ENCODE measurements at places on chromosomes 5 and 9.

DNA sequence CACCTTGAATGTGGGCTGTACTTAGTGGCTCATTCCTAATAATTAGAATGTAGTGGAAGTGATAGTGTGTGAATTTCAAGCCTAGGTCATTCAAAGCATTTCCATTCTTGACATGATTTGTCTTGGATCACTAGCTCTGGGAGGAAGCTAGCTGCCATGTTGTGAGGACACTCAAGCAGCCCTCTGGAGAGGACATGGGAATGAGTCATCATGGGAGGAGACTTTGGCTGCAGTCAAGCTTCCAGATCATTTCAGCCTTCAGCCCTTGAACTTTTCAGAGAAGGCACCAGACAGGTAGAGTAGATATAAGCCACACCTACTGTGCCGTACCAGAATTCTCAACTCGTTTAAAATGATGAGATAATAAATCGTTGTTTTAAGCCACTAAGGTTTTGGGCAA, 506.9 kb downstream of the ZNF608 start:
- no peak for DNase-seq

DNA sequence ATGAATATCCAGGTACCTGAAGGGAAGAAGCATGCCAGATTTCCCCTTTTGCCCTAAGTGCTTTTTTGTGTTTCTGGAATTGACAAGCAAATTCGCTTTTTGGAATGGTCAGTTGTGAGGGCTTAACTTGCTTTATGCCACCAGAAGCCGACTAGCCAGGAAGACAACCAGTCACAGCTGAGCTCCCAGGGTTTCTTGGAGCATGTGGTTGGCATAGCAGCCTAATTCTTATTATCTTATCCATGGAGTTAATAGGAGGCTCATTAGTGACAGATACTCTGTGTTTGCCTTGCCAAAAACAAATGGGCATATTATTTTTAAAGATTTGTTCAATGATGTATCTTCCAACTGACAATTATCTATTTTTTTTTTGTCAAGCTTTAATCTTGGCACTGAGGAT, 500.7 kb downstream of the PTPRD start:
- no peak for DNase-seq

- DNase-seq, result no peak
These were observed 119.1 kb upstream of the RASEF start for GRCh38 chr9:83182071-83182470.

GRCh38 chr5:149851211-149851610, 93.4 kb downstream of the PDE6A start:
- DNase-seq, result no peak

DNA sequence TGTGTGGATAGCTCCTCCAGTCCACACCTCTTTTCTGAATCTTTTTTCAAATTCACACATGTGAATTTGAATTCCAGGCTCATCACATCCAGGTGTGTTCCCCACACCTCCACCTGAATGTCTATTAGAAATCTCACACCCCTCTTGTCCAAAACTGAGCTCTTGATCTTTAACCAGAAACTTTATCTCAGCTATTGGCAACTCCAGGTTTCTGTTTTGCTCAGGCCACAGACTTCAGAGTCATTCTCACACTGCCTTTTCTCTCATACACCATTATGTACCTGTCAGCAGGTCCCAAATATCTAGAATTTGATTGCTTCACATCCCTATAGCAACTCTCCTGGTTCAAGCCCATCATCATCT, 11.6 kb downstream of the NIPSNAP3B start:
- no peak for DNase-seq

DNA sequence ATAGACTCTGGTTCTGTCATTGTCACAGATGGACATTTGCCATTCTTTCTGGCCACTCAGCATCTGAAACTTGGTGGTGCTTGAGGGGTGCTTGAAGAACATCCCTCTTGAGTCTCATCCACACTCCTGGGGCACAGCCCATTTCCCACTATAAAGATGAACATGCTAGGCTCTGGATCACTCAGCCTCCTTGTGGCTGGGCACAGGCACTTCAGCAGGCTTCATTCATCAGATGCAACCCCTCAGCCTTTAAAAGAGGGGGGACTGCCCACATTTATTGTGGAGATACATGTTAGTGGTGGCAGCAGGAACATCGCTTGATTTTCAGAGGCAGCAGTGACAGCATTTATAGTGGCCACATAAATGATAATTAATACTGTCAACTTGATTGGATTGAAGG, 124.7 kb upstream of the NIPBL start:
- DNase-seq, result no peak

DNA sequence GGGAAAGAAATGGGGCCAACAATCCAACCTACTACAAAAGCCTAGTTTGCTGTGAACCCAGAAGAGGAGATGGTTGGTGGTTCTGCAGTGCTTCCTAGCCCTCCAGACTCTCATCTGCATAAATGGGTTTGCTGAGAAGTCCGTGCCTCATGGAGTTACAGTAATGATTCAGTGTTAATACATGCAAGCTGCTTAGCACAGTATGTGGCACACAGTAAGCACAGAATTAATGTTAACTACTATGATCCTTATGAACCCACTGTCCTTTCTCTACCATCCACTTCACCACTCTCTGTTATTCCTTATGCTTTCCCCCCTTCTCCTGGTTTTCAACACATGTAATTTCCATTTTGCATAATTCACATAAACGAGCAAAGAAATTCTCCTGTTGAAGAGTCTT, 100.0 kb downstream of the ACTBL2 start:
- DNase-seq, result no peak

DNA sequence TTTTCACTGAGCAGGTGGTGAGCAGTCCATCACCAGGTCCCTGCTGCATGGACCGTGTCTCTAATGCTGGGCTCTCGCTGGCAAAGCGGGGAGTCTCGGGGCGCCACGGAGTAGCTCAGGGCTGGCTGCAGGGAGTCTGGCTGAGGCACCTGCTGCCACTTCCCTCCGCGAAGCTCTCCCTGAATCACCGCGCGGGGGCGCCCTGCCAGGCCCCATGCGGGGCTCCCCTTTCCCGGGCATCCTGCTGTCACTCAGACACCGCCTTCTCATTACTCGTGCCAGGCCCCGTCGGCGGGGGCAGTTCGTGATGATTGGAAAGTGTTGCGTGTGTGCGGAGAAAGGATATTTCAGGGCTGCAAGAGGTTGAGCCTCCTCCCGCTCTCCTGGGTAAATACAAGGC, 335.8 kb downstream of the IRX2 start:
- DNase-seq, result no peak

GRCh38 chr9:14262827-14263226, 51.1 kb downstream of the NFIB start:
- DNase-seq, result no peak

- no peak for DNase-seq
These were observed 148.3 kb downstream of the PRDM9 start for GRCh38 chr5:23655674-23656073.

GRCh38 chr9:89657295-89657694, 52.5 kb downstream of the GADD45G start:
- no peak for DNase-seq

DNA sequence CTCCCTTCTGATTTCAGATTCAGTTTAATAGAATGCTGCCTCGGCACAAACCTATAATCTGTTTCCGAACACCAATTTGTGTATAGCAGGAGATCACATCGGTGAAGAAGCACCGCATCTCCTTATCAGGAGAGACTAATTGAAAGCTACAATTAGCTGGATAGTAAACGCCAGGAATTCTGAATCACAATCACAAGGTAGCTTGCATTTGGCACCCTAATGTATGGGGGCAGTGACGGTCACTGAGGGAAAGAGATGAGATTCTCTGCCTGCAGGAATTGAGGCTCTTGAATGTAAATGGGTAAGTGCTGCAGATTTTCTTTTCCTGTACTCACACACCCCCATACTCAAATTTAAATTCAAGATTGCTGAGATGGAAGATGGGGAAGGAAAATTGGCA, 373.6 kb upstream of the ZNF608 start:
- no peak for DNase-seq

GRCh38 chr5:32100691-32101302, 73.3 kb downstream of the GOLPH3 start:
- no peak for DNase-seq

DNA sequence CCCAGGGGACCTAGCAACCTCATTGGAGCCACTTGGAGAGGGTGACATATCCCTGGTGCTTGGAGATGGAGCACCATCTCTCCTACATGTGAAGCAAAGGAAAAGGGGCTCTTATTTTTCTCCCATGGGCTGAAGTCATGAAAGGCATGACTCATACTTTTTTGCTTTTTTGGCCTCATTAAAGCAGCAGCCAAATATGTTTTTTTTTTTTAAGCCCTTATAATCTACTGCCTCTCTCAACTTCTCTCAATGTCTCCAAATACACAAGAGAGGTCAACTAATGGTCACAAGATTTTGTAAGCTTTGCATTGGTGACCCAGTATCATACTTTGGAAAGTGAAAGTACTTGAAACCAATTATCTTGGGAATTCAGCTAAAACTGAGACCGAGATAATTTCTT, 1.6 kb upstream of the CFAP90 start:
- no peak for DNase-seq

DNA sequence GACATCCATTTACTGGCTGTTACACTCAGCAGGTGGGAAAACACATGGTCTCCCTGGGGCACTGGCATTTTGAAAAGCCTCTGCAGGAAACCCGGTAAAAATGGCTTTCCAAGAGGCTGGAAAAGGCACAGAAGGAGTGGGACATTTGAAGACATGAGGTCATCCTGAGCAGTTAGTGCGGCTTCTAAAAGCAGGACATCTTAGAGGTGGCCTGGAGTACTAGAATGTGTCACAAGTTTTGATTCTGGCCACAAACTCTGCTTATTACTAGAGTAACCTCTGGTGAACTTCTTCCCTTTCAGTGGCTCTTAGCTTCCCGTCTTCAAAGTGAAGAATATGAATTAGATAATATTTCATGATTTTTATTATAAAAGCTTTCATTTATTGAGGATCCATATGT, 423.0 kb upstream of the BRINP1 start:
- DNase-seq, result no peak

DNA sequence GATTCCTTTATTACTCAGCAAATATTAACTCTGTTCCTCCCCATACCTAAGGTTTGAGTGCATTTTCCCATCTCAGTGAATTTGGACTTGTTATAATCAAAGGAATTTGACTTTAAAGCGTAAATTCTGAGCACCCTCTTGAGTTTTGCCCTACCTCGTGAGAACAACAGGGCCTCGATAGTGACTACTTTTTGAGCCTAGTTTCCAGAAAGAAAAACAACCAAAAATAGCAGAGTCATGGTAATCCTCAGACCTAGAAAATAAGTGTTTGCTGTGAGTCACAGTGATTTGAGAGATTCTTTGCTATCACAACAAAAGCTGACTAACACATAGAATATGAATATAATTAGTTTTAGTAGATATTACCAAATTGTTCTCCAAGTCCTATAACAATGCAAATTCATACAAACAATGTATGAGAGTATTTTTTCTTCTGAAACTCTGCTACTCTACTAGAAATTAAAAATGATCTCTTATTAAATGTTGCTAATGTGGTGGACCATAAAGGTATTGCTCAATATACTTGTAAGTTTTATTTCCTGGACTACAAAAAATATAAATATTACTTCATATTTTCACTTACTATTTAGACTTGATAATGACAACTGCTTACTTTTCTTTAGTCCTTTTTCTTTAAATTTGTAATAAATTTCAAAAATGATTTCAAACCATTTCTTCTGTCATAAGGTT, 759.7 kb downstream of the BRINP1 start:
- DNase-seq, result no peak

DNA sequence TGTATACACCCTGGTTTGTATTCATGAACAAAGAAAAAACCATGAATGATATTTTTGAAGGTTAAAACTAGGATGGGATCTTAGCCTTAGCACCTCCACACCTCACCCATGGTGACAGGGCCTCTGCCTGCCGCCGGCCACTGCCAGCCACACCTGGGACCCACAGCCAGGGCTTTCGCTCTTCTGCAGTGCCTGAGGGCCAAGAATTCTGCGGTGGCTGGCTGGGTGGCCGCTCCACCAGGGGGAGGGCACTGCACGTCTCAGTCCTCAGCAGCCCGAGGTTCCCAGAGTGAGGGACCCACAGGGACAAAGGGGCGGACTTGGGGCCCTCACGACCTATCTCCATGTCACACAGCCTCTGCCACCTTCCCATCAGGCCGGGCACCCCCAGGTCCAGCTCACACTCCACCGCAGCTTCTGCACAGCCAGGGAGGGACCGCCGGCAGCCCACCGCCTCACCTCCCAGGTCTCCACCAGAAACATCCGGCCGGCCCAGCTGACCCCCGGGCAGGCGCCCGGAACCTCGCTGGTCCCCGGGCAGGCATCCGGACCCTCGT, 6.9 kb downstream of the EXD3 start:
- DNase-seq, result no peak

GRCh38 chr5:149580808-149581191, 498 bp upstream of the ARHGEF37 start:
- no peak for DNase-seq

DNA sequence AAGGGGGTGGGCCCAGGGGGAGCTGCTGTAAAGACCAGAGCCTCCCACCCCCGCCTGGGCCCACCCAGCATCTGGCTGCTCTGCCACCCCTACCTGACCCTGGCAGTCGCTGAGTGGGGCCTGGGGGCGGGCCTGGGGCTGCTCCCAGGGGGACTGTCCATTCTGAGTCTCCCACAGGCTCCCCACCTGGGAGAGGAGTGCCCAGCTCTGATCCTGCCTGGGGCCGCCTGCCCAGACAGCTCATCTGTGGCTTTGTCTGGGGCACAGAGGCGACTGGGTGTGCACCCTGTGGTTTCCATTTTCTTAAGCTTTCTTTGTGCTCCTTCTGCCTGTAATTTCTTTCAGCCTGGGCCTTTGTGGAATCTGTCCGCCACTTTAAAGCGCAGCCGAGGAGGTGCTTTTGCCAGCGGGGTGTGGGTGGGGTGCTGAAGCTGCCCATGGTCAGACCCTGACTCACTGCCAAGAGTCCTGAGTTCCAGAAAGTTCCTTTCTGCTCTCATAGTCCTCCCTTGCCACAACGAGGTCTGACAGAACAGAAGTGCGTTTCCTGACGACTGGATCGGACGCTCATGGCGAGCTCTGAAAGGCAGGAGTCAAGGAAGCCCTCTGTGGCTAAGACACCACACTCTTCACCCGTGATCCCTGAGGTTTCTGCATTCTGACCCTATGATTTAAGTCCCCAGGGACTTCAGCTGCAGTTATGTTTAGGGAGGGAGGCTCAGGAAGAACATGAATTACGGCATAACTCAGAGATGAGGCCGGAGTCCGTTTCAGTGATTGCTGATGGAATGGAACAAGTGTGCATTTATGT, 225.0 kb downstream of the FANCC start:
- DNase-seq, result no peak

- DNase-seq, result no peak
These were observed 218.1 kb downstream of the MPDZ start for GRCh38 chr9:13061390-13061789.

Measured in activated T-helper 1 cell treated with anti-CD3 and anti-CD28 coated beads, Interleukin-2, amount 50 U/mL, for 16 hours (primary cell).